ENCODE measurements at places on chromosomes 6 and 20.
A peak's percentile ranks its signal among the peaks of the same experiment; 100 is the strongest.

GRCh38 chr20:64102647-64103354, 4.6 kb downstream of the NPBWR2 start:
- H3K27me3 ChIP-seq: peaks cover 45% of the 10 kb centered on the region
- H3K4me3 ChIP-seq: no peak overlapping the region
- no peak for DNase-seq

GRCh38 chr20:51128198-51128597, 105.3 kb upstream of the KCNG1 start:
- H3K27me3 ChIP-seq: peaks cover 2% of the 10 kb centered on the region
- H3K36me3 ChIP-seq: no peaks in the 10 kb centered on the region
- H3K4me3 ChIP-seq: no peak overlapping the region
- H3K27ac ChIP-seq: no peak overlapping the region

DNA sequence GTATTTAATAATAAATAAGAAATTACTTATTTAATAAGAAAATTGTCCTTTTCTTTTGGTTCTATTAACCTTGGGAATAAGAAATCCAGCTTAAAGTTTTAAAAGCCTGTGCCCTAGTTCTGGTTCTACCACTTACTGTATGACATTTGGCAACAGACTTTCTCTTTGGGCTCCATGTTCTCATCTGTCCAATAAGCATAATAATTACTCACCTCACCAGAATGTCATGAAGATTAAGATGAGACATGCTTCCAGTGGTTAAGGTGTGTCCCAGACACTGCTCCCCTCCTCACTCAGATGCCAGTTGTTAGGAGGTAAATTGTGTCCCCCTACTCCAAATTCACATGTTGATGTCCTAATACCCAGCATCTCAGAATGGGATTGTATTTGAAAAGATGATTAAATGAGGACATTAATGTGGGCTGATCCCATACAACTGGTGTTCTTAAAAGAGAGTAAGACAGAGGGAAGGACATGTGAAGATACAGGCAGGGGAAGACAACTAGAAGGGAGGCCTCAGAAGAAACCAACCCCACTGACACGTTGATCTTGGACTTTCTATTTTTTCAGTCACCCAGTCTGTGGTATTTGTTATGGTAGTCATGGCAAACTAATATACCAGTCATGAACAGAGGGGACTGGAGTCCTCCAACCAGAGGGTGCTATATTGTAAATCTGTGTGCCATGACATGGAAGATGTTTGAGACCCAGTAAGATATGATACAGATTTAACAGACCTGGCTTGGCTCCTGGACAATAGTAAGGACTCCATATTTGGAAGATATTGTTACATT, 6.4 kb upstream of the MICAL1 start:
- H3K4me1 ChIP-seq: peaks cover 2% of the 10 kb centered on the region
- no peaks in the 10 kb centered on the region for H3K27me3 ChIP-seq
- peaks cover 23% of the 10 kb centered on the region for H3K36me3 ChIP-seq
- DNase-seq: no peak
- no peak overlapping the region for H3K27ac ChIP-seq
- no peak overlapping the region for H3K4me3 ChIP-seq

- no peaks in the 10 kb centered on the region for H3K36me3 ChIP-seq
- H3K4me1 ChIP-seq: peaks cover 58% of the 10 kb centered on the region
- no peak overlapping the region for H3K4me3 ChIP-seq
- DNase-seq: no peak
- no peaks in the 10 kb centered on the region for H3K27me3 ChIP-seq
- H3K27ac ChIP-seq: peak overlapping the region; percentile 91
These were observed 16.2 kb upstream of the MRPS18A start for GRCh38 chr6:43703512-43704429.

DNA sequence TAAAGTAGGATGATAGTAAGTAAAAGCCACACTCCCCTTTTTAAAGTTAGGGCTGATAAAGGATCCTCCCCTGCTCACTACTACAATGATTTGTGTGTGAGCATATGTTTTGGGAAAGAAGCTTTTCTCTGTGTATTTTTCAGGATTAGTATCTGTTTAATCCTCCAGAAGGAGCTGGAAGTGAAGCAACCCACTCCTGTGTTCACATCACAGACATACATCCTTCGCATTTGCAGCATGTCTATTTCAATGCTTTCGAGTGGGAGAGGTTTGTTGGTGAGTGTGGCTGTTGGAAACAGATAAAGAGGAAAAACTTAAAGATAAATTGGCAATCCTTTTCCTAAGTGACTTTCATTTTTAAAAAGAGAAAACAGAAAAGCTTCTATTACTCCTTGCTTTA, 31.6 kb upstream of the RGS17 start:
- no peak overlapping the region for H3K4me3 ChIP-seq
- no peaks in the 10 kb centered on the region for H3K27me3 ChIP-seq
- no peaks in the 10 kb centered on the region for H3K4me1 ChIP-seq
- no peaks in the 10 kb centered on the region for H3K36me3 ChIP-seq
- DNase-seq: no peak

DNA sequence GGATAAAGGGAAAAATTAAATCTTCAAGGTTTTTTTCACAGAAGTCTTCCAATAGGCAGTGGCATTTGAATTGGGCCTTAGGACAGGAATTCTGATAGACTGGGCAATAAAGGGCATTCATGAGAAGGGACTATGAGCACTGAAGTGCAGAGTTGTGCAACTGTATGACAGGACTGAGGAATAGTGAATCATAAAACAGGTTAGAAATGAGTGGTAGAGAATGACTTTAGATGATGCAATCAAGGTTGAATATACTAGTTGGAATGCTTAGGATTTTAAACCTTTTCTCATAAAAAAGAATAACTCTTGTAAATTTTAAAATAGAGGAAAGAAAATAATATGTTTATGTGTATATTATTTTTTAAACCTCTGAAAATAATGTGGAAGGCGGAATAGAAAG, 944.7 kb downstream of the PHF3 start:
- H3K27ac ChIP-seq: no peak overlapping the region
- H3K4me3 ChIP-seq: no peak overlapping the region
- no peak for DNase-seq

DNA sequence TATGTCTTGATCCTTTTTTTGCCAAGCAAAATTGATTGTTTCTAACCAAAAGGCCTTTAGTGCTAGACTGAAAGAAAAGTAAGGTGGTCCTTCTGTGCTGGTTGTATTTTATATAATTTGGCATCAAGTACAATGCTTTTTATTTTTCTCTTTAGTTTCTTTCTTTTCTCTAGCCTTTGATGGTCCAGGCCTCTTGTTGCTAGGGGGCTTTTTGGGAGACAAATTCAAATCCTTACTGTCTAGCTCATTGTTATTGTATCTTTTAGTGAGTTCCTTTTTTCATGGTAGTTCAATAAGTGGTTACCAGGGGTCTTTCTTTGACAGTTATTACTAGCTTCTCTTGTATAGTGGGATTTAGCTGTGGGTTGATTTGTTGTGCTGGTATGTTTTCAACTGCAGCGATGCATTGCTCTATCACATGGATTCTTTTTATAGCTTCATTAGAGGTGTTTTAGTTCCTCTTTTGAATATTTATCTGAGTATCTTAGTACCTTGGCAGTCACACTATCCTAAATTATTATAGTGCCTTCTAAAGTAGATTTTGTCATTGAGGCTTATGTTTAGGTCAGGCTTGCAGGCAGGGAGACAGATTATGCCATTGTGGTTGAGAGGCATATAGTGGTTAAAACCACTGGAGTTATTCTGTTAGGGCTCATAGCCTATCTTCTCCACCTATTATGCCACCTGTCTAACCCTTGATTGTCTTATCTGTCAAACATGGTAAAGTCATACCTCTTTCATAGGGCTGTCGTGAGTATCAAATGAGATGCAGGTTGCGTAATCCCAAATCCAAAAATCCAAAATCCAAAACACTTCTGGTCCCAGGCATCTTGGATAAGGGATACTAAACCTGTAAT, 49.5 kb downstream of the KCNS1 start:
- no peaks in the 10 kb centered on the region for H3K27me3 ChIP-seq
- no peak for DNase-seq
- no peak overlapping the region for H3K27ac ChIP-seq
